ENCODE measurements at places on chromosomes 7 and 10.

DNA sequence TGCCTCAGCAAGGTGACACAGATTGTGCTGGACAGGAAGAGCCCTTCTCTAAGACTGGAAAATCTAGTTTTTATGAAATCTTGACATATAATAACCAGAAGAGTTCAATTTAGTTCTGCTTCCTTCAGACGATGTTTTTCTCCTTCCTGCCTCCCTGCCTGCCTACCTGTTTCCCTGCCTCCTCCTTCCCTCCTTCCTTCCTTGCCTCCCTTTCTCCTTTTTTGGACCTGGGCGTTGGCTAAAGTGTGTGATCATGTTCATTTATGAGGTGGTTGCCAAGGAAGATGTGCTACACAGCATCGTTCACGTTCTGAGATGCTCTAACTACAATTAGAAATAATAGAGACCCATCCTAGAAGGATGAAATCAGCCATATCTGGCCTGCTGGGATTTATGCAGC lies 224.6 kb downstream of the PHTF2 start:
- no peak for DNase-seq

DNA sequence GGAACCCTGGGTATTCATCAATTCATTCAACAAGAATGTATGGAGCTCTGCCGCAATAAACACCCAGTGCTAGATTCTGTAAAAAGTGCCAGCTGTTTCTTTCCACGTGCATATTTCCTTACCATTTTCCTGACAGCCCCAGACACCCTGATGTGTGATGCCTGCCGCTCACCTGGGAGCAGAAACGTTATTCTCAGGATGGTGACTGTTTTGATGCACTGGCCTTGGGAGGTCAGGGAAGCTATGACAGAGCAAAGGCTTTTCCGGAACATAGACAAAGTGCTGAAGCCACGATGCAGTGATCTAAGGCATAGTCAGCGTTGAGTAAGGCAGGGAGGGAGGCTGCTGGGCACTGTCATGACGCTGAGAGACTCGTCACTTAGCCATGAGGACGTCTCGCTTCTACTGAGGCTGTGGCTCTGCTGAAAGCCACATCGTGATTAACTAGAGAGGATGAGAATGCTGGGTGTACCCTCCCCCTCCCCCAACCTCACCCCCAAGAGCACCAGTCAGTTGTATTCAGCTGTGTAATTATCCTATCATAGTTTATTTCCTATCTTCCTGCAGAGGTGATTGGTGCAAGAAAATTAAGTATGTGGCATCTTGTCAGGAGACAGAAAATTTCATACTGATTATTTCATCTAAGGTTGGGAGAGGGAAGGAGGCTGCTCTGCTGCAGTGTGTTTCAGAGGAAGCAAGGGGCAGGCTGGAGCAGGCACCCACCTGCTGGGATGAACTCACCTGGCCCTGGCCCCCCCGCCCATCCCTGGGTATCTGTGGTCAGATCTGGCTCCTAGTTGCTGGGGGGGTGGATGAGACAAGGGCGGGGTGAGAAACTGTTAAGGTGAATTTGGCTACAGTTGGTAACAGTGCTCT lies 48.8 kb upstream of the SMNDC1 start:
- DNase-seq, result no peak

GRCh38 chr10:29141761-29142160 lies 147.1 kb upstream of the LYZL1 start:
- no peak for DNase-seq

DNA sequence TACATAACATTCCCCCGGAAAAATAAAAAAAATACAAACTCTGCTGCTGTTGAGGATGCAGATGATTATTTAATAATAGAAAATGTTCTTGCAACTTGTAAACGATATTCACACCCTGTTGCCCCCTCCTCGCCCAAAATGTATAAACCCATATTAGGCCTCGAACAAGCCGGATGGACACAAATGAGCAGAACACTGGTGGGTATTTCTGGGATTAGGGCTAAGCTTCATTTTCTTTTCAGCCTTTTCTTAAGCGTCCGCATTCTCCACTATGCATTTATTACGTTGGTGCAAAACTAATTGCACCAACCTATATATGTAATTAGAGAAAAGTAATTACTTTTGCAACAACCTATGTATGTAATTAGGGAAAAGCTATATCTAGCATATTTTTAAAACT lies 349 bp upstream of the GNG11 start:
- peak; percentile 67 for DNase-seq

- peak; percentile 78 for DNase-seq
These were observed 3.5 kb downstream of the ARID5B start for GRCh38 chr10:61904733-61905725.

GRCh38 chr7:80967917-80968297 lies 49.1 kb upstream of the SEMA3C start:
- DNase-seq, result no peak

GRCh38 chr7:1174002-1174401 lies 14.0 kb upstream of the ZFAND2A start:
- DNase-seq, result no peak

DNA sequence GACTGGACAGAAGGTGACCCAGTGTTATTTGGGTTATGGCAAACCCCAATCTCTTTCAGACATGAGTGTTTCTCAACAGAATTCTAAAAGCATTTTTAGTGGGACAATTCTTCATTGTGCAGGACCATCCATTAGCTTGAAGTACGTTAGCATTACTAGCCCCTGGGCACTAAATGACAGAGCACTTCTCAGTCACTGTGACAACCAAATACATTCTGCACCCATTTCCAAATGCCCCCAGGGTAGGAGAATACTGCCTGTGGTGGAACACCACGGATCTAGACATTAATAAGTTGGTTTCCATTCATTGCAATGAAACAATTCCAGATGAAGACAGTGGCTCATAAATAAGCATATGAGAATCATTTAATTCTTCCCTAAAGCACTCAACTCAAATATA lies 102.4 kb upstream of the FRMD4A start:
- DNase-seq, result no peak

DNA sequence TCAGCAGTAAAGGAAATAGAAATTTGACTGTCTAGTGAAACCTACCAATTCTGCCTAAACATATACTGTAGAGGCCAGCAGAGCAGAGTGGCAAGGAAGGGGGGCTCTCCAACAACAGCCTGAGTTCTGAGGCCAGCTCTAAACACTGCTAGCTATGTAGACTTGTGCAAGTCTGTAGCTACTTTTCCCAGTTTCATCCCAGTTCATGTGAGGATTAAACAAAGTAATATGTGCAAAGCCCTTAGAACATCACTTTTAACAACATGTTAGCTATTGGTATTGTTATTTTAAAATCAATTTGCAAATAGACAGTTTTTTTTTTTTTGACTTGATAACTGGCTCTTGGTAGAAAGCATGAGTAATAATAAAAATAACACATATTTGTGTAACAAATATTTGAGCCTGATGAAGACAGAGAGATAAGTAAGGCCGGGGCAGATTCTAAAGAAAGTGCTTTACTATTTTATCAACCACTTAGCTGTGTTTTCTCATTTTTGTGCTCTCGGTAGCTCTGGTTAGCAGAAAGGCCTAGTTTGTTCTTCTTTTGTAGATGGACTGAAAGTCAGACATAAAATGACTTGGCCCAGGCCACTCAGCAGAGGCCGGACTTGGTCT lies 9.3 kb downstream of the CHST12 start:
- no peak for DNase-seq

- peak; percentile 9 for DNase-seq
These were observed 146.1 kb upstream of the TMEM196 start for GRCh38 chr7:19919261-19920095.

- DNase-seq, result no peak
These were observed 171.0 kb upstream of the SEMA3E start for GRCh38 chr7:83819911-83820310.

- no peak for DNase-seq
These were observed 354 bp upstream of the GIMAP5 start for GRCh38 chr7:150736864-150737263.

GRCh38 chr10:96747734-96748550 lies 27.6 kb upstream of the PIK3AP1 start:
- no peak for DNase-seq

GRCh38 chr7:24038993-24039392 lies 245.0 kb upstream of the NPY start:
- no peak for DNase-seq

DNA sequence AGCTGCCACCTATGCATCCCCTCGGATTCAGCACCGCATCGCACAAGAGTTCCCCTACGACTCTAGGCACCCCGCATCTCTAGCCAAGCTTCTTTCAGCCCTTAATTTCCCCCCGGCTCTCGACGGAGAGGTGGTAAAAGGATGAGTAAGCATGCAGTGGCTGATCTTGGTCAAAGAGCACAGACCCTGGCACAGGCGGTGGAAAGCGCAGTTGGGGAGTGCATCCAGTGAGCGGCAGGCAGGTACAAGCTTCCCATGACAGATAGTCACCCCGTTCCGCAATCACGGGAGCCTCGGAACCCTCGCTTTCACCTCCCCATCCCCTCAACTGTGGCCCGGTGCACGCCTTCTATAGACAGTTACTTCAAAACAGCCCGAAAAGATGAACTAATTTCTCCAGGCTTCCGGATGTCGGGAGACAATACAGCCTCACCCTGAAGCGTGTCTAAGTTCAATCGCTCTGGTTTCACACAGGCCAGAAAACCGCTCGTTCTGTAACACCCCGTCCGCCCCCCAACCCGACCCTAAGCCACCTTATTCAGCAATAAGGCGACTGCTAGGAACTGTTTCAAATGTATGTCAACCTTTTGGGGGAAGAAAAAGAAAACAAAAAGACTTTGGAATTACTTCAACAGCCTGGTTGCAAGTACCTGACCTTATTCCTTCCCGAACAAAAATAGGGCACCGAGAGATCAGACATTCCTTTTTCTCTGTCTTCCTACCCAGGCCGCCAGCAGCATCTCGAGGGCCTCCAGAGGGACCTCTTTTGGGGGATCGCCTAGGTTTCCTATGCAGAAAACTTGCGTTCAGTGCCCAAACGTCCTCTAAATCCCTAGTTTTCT lies 1.4 kb downstream of the RHEB start:
- DNase-seq, result no peak
